NCI-H187 treated with DMSO at 0.1 percent for 48 hours (cell line): ENCODE measurements at places on chromosomes 6 and 20.

GRCh38 chr6:23823421-23823820 is 302.6 kb upstream of the NRSN1 start:
- no peak for DNase-seq

DNA sequence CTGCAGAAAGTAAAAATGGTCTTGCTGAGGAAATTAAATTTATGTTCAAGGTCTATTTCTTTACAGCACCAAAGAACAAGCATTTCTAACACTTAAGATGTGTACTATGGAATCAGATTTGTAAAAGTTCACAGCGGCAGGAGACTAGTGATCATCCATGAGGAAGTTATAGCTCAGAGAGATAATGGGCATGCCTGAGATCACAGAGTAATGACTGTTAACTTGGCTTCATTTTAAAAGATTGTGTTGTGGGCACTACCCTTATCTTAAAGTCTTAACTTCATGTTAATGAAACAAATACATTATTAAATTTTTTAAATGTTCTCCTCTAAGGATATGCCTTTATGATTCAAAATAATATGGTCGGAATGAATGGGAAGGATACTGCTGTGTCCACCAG is 168.6 kb downstream of the GMPR start:
- DNase-seq: no peak

DNA sequence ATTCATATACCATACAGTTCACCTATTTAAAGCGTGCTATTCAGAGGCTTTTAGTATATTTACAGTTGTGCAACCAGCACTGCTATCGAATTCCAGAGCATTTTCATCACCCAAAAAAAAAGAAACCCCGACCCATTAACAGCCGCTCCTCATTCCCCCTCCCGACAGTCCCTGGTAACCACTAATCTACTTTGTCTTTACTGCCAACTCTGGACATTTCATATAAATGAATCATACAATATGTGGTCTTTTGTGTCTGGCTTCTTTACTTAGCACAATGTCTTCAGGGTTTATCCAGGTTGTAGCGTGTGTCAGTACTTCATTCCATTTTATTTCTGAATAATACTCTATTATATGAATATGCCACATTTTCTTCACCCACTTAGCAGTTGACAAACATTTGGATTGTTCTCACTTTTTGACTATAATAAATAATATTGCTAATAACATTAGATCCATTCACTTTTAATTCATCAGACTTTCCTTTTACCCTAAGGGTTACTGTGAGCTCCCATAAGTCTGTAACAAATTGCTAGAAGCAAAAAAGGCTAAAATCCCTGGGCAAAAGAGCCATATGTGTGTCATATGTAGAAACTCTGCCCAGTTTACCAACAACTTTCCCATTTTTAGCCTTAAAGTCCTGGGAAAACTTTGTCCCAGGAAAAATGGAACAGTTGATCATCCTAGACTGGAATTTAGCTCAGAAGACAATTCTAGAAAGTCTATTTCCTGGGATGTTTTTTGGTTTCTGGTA is 23.2 kb upstream of the ROS1 start:
- no peak for DNase-seq

DNA sequence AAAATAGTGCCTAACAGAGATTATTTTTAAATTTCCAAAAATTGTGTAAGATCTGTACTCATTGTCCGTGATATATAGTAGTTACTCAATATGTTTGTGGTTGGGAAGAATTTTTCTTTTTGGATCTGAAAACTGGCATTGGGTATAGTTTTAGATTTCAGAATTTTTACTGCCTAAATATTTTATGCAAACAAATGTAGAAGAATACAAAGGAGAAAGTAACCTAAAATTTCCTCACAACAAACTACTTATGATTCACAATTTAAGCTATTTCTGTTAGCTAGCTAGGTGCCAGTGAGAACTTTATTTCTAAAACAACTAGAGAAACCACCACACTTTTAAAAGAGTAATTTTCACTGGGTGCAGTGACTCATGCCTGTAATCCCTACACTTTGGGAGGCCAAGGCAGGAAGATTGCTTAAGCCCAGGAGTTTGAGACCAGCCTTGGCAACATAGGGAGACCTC is 38.8 kb downstream of the SESN1 start:
- no peak for DNase-seq

GRCh38 chr20:51917886-51918535 is 115.7 kb upstream of the SALL4 start:
- DNase-seq: no peak

DNA sequence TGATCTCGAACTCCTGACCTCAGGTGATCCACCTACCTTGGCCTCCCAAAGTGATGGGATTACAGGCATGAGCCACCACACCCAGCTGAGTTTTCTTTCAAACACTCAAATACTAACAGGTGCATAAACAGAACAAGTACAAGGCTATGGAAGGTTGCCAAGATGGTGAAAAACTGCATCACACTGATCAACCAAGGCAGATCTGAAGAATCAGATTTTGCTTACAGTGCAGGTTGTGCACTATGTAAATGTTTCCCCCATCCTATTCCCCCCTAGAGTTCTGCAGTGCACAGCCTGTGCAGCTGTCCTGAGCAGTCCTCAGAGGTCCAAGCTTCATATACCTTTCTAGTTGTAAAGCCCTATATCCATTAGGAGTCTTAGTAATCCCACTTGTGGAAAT is 73.0 kb downstream of the GFRA4 start:
- DNase-seq: no peak
